ENCODE measurements at places on chromosomes 2 and 18.

DNA sequence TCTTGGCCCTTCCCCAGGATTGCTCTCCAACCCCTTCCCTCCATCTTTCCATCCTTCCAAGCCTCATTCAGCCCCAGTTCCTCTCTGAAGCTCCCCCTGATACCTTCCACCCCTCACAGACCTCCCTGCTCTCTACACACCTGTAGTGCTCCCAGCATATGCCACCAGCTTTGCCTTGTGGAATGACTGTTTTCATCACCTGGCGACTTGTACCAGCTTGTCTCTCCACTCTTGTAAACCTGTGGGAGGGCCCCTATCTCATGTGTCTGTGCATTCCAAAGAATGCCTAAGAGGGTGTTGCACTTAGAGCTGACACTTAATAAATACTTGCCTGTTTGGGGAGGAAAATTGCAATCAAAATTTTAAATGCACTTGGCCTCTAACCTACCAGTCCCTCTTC lies 198.7 kb downstream of the BCL11A start:
- DNase-seq = no peak

- DNase-seq = no peak
These were observed 223.1 kb upstream of the SIX3 start for GRCh38 chr2:44718431-44718830.

DNA sequence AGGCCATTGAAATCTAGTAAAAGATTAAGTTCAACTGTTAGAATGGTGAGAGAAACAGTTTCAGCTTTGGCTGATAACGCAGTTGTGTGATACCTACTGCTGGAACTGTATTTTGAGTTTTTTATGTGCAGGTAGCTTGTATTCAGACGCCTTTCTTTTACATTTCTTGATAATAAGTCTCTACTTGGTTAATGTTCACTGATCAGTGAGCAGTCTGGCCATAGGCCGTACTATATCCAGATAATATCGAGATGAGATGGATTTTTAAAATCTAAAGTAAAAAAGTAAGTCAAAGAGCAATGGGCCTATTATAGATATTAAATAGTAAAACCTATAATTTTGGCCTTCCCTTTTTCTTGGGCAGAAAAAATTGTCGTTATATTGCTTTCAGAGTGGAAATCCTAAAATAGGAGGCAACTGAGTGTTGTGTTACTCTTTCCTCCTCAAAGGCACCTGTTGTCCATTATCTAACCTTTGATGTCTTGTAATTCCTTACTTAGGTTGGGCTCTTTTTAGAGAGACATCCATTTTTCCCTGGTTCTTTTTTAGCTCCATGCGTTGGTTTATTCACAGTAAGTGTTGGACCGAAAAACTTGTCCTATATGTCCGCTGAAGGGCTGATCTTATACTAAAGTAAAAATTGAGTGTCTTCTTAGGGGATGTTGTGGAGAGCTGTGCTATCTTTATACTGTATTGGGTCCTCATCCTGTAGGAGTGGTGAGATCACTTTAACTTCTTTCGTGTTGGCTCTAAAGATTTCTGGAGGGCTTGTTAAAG lies 1.7 kb downstream of the EML4 start:
- DNase-seq = no peak

GRCh38 chr2:219369447-219369861 lies 18.3 kb downstream of the DNPEP start:
- peak; percentile 12 for DNase-seq

DNA sequence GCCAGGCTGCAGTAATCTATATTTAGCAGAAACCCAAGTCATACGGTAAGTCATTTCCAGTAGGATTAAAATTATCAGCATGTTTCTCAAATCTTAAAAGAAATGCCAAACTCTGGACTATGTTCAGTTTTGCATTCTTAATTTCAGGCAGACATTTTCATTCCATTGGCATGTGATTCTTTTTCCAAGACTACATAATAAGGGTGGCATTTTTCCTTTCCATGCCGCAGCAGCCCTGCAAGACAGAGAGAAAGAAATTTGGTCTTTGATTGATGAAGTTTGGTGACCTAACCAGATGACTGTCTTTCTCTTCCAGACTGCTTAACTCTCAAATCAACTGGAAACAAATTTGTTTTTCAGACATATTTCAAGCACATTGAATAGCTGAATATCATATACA lies 118.1 kb downstream of the FHOD3 start:
- no peak for DNase-seq

- DNase-seq = no peak
These were observed 219.0 kb upstream of the DSEL start for GRCh38 chr18:67735506-67735905.

DNA sequence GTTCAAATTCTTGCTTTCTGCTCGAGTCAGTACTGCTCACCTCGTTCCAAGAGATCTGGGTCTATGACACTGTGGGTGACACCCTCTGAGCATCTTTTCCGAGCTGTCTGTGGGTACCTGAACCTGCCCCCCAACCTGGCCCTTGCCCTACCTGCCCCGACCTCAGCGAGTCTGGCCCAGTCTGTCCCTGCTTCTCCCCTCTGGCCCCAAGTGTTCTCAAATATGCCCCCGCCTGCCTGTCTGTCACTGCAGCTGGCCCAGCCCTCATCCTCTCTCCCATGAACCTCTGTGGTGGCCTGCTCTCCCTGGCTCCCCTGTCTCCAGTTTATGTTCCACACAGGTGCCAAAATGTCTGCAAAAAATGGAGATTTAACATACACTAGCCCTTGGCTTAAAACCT lies 11.8 kb downstream of the IL1R1 start:
- DNase-seq = no peak

- DNase-seq = no peak
These were observed 4.5 kb downstream of the PCBP1 start for GRCh38 chr2:70091816-70092215.

- DNase-seq = no peak
These were observed 263.4 kb upstream of the MEIS1 start for GRCh38 chr2:66171530-66171929.

GRCh38 chr18:46134920-46135675 lies 30.9 kb downstream of the HAUS1 start:
- DNase-seq = peak; percentile 29

DNA sequence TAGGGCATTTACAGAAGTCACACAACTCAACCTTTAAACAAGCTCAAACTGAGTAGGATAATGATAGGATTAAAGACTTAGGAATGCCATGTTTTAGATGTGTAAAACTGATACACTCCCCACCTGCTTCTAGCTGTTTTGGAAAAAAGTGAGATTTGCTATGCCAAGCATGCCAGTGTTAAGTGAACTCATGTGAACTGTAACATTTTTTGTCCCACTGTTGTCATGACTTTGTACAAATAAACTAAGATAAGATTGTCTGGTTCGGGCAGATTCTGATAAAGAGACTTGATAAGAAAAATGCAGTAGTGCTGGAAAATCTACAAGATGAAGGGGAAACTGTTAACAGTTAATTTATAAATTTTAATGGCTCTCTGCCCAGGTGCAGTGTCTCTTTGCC lies 66.5 kb downstream of the GLS start:
- DNase-seq = peak; percentile 37

GRCh38 chr2:221133941-221134340 lies 438.2 kb downstream of the EPHA4 start:
- peak; percentile 22 for DNase-seq

DNA sequence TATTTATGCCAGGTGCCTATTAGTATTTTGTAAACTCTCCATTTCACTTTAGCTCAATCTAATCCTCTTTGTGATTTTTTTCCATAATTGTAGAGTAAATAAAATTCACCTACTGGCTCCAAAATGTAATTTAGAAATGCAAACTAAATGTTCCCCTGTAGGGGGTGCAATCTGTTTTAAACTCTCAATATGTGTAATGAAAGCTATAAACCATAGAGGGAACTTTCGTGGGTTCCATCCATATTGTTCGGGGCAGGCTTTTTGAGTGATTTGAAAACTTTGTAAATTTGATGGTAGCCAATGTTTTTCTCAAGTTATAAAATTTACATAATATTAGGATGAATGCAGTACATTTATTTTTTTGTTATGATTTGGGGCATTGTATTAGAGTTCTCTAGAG lies 49.4 kb downstream of the TSPYL6 start:
- DNase-seq = peak; percentile 55

DNA sequence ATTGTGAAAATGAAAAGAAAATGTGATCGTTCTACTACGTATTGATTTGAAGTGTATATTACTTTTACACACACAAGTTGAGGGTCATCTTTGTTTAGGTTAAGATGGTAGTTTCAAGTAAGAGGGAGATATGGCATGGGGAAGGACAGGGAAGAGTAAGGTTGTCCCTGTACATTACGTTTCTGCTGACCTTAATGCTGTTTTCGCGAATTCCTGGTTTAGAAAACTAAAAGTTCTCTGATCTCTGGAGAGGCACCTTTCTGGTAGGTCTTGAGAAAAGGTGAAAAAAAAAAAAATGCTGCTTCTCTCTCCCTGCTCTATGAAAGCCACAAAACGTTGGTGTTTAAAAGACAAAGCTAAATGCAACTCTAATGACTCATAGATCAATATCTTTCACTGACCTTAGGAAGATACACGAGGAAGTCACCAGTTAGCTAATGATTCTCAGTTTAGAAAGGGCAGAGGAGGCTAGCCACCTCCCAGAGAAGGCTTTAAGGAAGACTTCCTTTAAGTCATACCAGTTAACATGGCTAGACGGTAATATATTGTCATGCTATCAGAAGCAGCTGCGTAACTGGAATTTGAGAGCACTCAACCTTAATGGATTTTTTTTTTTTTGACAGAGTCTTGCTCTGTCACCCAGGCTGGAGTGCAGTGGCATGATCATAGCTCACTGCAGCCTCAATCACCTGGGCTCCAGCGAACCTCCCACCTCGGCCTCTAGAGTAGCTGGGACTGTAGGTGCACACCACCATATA lies 13.2 kb downstream of the TXNDC2 start:
- DNase-seq = no peak

- DNase-seq = no peak
These were observed 211.0 kb downstream of the AKAIN1 start for GRCh38 chr18:4986066-4986465.

DNA sequence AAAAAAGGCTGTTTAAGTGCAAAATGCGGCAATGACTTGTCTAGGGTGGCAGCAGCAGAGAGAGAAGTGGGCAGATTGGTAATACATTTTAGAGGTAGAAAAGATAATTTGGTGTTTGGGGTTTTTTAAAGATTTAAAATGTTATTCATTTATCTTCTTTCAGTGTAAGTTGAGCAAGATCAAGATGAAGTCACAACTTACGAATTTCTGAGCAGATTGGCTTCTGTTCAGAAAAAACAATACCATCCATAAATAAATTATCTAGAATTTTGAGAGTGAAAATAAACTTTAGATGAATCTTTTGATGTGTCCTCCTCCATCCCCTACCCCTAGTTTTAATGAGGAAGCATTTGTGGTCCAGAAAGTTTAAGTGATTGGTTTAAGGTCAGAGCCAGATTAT lies 47.9 kb upstream of the FAM171B start:
- no peak for DNase-seq

DNA sequence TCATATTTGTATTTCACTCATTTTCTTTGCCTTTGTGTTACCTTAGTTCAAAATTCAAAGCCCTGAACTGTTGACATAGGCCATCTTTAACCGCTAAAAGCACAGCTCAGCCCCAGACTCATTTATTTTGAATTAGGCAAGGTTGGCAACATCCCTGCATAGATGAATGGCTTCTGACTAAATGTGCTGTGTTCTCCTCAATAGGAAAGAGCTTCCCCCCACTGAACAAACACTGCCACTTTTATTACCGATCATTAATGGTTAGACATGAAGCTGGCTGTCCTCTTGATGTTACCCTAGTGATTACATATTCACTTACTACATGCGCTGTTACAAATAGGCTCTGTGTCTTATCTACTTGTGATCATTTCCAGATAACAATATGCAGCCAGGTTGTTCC lies 170.7 kb downstream of the ADCYAP1 start:
- DNase-seq = peak; percentile 1

GRCh38 chr2:181947273-181947672 lies 38.4 kb upstream of the PPP1R1C start:
- DNase-seq = no peak

- peak; percentile 79 for DNase-seq
These were observed 239.0 kb downstream of the CCDC178 start for GRCh38 chr18:33201509-33201926.

GRCh38 chr18:78771496-78772359 lies 207.9 kb upstream of the SALL3 start:
- DNase-seq = no peak

DNA sequence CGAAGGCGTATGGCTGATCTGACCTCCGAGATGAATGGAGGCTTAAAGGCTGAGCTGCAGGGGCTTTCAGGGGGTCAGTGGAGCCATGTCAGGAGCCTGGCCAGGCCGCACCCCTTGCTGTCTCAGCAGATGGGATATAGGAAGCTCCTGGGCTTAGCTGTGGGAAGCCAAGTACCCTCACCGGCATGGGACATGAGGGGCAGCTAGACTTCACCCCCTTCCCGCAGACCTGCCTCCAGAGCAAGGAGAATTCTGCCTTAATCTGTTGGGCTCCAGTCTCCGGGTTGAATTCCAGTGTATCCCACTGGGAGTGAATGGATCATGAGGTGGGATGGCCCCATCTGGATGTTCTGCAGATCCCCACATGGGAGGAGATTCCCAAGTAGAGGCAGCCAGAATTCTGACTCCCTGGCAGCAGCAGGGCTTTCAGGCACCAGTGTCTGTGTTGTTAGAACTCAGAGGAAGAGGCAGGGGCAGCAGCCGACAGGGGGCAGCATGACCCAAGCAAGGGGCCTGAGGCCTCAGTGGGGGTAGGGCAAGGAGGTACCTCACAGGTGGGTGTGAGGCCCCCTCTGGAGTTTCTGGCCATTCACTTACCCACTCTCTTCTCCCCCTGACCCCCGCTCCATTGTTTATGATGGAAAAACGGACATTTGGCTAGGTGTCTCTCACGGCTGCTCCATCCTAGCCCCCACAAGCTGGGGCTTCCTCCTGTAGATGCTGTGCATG lies 19.1 kb downstream of the CAPG start:
- peak; percentile 43 for DNase-seq

GRCh38 chr2:1682181-1682440 lies 62.2 kb downstream of the PXDN start:
- DNase-seq = no peak

- DNase-seq = no peak
These were observed 379.9 kb downstream of the PIK3C3 start for GRCh38 chr18:42334931-42335330.

- no peak for DNase-seq
These were observed 408.2 kb upstream of the HS6ST1 start for GRCh38 chr2:128726911-128727310.

GRCh38 chr18:46693996-46694395 lies 37.0 kb upstream of the LOXHD1 start:
- no peak for DNase-seq

- DNase-seq = no peak
These were observed 149.5 kb downstream of the ACOXL start for GRCh38 chr2:110881908-110882307.

DNA sequence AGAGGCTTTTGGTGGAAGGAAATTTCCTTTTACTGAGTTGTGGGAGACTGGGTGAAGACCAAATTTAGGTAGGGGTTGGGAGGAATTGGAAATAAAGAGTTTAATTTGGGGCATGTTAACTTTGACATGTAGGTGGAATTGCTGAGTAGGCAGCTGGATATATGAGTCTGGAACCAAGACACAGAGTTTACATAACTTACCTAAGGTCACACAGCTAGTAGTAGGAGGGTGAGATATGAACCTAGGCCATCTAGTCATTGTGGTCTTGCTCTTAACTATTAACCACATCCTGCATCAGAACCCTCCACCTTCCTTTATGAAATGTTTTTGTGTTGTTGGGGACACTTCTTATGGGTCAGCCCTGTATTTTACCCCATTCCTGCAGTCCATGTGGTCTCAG lies 113.1 kb downstream of the ICOS start:
- DNase-seq = no peak
